ENCODE measurements at places on chromosomes 11 and 22.
A peak's percentile ranks its signal among the peaks of the same experiment; 100 is the strongest.

GRCh38 chr11:61914471-61915171, 2.7 kb downstream of the RAB3IL1 start:
- DNase-seq = no peak

GRCh38 chr11:85572056-85572455, 55.1 kb downstream of the DLG2 start:
- DNase-seq = no peak

GRCh38 chr11:132904607-132905006, 627.7 kb downstream of the OPCML start:
- no peak for DNase-seq

- no peak for DNase-seq
These were observed 5.7 kb upstream of the PVALB start for GRCh38 chr22:36822581-36822980.

DNA sequence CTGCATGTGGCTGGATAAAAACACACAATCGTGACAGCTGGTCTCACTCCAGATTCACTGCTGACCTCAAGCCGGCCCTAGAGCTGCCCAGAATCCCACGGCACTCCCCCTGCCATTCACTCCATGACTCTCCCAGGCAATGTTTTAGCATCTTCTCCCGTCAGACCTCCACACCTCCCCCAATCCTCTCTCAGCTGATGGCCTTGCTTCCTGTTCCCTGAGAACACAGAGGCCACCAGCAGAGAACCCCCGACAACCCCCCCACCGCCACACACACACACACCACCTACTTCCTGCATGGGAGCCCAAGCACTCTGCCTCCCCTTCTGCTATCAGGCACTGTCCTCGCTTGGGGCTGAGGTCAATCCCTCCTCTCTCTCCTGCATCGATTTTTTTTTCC, 9.3 kb downstream of the TNKS1BP1 start:
- peak; percentile 31 for DNase-seq

DNA sequence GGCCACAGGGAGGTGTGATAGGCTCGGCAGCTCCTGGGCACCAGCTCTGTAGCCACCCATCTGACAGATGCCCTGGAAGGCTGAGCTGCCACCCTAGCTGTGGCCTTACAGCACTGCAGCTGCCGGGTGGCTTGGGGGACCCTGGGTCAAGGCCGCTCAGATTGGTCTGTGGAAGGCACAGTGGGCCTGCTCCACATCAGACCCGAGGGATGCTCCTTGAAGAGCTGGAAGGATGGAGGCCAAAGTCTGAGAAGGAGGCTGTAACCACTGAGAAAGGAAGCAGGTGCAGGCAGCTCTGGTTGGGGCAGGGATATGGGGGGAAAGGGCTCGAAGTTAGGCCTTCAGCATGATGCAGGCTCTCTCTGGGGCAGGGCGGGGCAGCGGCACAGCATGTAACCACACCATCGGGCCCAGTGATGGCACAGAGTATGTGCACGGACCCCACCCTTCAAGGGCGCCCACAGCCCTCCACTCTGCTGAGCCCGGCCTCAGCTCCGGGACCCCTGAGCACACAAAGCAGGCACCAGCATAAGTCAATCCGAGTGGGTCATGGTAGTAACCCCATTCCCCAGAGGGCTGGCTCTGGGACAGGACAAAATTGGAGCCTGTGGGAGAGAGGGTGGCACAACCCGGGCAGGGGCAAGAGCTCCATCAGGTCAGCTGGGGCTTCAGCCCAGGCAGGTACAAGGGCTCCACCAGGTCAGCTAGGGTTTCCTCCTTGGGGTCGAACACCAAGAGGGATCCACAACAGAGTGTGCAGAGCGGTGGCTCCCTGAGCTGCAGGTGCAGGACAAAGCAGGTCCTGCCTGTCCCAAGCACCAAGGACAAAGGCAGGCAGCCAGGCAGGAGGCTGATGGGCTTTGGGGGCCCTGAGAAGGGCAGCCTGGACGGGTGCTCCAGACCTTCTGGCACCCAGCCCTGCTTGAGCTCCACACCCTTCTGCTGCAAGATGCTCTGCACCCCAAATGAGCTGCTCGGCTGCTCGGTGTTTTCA, 1511.1 kb downstream of the BRD1 start:
- no peak for DNase-seq

GRCh38 chr11:117390743-117391142, 63.1 kb downstream of the CEP164 start:
- no peak for DNase-seq

DNA sequence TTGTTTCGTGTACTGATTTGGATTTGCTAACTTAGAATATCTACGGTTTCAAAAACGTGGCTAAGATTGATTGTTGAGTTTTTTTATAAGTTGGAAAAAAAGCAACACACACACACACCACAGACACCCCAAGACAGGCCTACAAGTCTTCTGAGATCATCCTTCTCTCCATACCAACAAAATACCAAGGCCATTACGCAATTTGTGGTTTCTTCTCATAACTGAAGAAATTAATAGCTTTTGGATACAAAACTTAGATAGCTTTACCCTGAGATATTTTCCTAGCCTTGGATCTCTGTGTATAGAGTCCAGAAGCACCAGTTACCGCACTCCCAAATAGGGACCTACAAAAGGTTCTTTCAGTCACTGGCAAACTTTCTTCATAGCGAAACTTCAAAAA, 113.6 kb downstream of the SIK3 start:
- peak; percentile 34 for DNase-seq

DNA sequence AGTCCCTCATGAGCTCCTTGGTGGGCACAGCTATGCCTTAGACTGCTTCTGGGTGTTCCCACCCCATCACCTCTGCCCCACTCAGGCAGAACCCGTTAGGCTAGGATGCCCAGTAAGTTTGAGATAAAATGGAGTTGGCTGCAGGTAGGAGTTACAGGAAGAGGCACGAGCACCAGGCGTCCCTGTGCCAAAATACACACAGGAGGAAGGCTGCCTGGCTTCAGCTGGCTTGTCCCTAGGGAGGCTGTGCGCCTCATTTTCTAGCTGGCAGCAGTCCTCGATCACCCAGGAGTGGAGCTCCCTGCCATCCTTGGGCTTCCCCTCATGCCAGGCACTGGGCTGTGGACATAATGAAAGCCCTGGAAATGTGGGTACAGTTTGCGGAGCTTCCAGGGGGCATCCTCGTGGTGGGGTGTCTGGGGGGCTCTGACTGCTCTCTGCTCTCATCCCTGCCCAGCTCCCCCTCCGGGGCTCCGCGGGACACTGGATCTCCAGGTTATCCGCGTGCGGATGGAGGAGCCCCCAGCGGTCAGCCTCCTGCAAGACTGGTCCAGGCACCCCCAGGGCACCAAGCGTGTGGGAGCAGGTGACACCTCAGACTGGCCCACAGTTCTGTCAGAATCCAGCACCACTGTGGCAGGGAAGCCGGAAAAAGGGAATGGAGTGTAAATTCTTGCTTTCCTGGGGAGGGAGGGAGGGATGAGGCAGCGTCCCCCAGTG, 12.3 kb upstream of the MARK2 start:
- DNase-seq = no peak

GRCh38 chr11:61056571-61056970, 45.7 kb upstream of the CD5 start:
- DNase-seq = no peak

- peak; percentile 86 for DNase-seq
These were observed 49.3 kb upstream of the CLPB start for GRCh38 chr11:72483412-72484186.

DNA sequence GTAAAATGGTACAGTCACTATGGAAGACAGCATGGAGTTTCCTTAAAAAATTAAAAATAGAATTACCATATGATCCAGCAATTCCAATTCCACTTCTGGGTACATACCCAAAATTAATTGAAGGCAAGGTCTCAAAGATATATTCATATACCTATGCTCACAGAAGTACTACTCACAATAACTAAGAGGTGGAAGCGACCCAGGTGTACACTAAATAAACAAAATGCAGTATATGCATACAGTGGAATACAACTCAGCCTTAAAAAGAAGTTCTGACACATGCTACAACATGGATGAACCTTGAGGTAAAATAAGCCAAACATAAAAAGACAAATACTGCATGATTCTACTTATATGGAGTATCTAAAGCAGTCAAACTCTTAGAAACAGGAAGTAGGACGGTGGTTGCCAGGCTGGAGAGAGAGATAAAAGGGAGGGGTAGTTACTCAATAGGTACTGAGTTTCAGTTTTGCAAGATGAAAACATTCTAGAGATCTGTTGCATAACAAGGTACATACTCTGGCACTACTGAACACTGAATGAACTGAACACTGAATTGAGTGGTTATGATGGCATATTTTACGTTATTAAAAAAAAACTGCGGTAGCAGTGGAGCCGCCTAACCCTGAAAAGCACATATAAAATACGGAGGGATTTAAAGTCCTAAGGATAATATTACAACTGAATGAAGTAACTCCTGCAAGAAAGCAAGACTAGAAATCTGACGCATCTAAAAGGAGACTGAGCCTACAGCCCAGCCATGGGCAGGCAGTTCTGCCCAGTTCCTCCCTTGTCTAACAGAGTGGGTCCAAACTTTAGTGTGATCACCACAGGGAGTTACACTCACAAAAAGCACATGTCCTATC, 12.8 kb downstream of the DGCR2 start:
- DNase-seq = peak; percentile 95

- no peak for DNase-seq
These were observed 15.6 kb upstream of the UCP3 start for GRCh38 chr11:74024261-74025029.

GRCh38 chr22:27692243-27692642, 109.3 kb downstream of the MN1 start:
- no peak for DNase-seq

DNA sequence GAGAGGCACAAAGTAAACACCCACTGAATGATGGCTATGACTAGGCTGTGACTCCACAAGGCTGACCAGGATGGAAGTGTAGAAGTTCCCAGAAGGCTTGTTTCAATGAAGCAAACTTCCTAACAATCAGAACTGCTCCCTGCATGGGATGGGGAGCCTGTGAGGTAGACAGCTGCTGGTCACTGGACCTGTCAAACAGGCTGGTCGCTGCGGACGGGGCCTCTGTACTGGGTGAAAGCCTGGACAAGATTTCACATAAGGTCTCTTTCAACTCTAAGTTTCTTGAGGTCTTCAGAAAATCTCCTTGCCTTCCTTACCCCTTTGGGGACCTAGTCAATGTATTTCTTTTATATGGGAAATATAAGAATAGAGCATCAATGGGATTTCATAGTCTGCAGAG, 438.2 kb downstream of the BUD13 start:
- no peak for DNase-seq

Measured in common myeloid progenitor, CD34-positive (primary cell).